ENCODE measurements at places on chromosomes 16 and 17.

GRCh38 chr17:55202896-55203295, 61.9 kb upstream of the HLF start:
- DNase-seq, result no peak

- no peak for DNase-seq
Observed at GRCh38 chr16:66426112-66427035, 721 bp upstream of the BEAN1 start.

GRCh38 chr16:57646388-57647039, 18.1 kb downstream of the ADGRG1 start:
- peak; percentile 48 for DNase-seq

DNA sequence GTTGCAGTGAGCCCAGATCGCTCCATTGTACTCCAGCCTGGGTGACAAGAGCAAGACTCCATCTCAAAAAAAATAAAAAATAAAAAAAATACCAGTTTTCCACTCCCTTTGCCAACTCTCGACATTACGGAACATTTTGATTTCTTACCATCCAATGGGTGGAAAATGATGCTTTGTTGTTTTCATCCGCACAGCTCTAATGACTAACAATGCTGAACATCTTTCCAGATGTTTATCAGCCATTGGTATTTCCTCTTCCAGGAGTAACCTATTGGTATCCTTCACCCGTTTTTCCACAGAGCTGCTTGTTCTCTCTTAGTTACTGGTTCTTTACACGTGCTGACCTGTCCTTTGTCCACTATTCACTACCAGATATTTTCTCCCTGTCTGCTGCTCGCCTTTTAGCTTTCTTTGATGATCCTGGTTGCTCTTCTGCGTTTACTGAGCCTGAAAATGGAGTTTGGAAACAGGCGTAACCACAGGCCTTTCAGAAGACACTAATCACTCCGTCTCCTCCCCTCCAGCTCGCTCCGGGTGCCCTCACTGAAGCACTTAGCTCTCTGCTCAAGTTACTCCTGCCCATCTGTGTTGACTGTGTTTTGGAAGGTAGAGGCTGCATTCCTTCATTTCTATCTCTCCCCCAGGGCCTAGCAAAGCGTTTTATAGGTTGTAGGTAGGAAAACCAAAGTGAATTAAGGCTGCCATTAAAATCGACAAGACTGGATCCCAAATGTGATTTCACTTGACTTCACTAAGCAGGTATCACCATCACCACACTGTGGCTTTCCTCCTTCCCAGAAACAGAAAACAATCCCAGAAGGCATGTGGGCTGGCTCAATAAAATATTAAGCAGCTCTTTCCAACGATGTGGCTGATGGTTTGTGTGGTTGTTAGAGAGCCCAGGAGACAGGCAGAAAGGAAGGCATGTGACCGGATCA, 8.9 kb downstream of the SHPK start:
- no peak for DNase-seq

GRCh38 chr16:66895999-66896398, 15.7 kb downstream of the PDP2 start:
- no peak for DNase-seq

DNA sequence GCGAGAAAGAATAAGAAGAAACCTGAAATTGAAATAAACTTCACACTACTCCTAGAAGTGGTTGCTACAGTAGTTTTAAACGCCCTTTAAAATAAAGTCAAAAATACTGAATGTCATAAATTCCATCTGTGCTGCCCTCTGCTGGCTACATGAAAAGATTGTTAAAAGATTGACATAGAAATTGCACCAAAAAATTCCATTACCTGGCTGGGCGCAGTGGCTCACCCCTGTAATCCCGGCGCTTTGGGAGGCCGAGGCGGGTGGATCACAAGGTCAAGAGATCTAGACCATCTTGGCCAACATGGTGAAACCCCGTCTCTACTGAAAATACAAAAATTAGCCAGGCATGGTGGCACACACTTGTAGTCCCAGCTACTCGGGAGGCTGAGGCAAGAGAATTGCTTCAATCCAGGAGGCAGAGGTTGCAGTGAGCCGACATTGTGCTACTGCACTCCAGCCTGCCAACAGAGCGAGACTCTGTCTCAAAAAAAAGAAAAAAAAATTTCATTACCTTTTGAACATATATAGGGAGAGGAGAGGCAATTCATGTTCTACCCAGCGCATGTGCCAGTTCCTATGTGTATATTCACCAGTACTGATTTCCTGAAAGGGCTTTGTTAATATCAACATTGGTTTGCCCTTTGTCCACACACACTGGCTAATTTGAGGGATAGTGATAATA, 36.5 kb downstream of the CYTH1 start:
- peak; percentile 65 for DNase-seq

DNA sequence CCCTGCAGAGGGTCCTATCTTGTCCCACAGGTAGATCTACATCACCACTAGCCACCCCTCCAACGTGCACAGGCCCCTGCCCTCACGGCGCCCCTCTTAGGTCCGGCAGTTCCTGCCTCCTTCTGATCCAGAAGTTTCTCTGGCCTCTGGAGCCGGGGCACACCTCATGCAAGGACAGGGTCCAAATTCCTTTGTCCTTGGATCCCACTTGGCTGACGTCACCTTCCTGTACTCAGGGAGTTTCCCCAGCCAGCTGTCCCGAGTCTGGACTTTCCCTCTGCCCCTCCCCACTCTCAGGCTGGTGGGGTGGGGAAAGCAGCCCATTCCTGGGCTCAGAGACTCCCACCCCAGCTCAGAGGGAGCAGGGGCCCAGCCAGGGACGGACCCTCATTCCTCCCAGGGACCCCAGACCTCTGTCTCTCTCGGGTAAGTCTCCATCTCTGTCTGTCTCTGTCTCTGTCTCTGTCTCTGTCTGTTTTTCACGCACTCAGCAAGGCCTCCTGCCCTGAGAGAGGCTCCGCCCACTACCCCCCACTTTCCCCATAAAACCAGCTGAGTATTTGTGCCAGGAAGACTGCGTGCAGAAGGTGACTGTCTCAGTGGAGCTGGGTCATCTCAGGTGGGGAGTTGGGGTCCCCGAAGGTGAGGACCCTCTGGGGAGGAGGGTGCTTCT, at the start of gene IL32:
TSS of gene IL32 (plus strand) at position 572 of the 673 bp plus-strand sequence. CDS start 172 bp downstream, outside the sequence.
- DNase-seq, result peak; percentile 86

DNA sequence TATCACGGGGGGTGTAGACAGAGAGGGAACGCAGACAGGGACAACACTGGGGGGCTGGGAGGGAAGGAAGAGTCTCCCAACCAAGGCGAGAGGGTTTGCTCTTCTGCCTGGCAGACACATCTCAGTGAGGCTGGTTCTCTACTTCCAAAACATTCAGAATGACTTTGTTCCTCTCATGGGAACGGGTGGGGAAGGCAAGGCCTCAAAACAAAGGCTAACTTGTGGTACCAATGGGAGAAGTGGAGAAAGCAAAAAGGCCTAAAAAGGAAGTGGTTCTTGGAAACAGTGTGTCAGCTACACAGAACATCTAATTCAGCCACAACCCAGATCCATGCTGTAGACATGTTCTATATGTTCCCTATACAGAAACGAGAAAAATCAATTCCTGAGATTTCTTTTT, 7.5 kb downstream of the FLOT2 start:
- no peak for DNase-seq

DNA sequence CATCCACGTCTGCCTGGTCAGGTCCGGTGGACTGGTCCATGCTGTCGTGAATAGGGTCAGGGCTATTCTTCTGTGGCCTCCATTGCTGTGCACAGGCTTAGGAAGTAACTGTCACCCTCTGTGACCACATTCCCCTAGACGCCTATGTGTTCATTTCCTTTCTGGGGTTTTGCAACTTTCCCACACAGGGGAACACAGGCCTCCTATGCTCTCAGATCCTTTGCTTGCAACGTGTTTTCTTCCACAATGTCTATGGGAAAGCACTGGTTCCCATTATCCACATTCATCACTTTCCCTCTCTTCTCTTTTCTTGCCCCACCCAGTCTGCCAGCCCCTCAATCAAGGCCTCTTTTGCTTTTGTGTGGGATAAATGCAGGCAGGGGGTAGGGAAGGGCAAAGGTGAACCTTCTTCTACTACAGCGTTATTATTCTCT, 43.2 kb upstream of the DNAJA2 start:
- peak; percentile 36 for DNase-seq

DNA sequence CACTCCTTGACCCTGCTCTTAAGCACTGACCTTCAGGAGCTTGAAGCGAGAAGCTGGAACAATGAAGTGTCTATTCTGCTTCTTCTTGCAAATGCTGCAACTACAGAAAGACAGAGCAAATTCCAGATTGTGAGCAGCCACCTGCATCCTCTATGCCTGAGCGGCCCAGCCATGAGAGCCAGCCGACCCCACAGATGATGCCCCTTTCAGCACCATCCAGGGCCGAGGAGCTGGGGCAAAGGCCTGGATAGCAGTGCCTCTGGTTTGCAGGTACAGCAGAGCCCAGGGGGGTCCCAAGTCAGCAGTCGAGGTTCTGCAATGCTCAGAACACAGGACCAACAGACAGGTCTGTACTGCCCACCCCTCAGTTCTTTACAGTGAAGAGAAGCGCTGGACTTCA, 4.7 kb downstream of the CENPV start:
- no peak for DNase-seq

- no peak for DNase-seq
Observed at GRCh38 chr16:10888320-10888937, 11.4 kb downstream of the CIITA start.

- DNase-seq, result no peak
Observed at GRCh38 chr16:69787883-69788282, 25.8 kb downstream of the WWP2 start.

DNA sequence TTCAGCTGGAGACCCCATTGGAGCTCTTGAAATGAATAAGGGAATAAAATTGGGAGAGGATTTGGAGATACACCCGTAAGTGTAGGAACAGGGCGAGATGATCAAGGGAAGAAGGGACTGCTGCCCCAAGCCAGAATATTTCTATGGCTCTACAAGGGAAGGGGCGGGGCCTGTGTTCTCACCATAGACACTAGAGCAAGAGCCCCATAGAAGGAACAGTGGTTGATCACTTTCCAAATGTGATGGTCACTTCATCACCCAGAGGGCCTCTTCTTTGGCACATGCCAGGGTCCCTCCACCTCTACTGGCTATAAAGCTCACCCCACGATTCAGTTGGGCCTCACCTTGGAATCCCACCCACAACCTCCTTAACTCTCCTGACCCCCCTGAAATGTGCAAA, 25.0 kb downstream of the GPRC5B start:
- DNase-seq, result no peak

DNA sequence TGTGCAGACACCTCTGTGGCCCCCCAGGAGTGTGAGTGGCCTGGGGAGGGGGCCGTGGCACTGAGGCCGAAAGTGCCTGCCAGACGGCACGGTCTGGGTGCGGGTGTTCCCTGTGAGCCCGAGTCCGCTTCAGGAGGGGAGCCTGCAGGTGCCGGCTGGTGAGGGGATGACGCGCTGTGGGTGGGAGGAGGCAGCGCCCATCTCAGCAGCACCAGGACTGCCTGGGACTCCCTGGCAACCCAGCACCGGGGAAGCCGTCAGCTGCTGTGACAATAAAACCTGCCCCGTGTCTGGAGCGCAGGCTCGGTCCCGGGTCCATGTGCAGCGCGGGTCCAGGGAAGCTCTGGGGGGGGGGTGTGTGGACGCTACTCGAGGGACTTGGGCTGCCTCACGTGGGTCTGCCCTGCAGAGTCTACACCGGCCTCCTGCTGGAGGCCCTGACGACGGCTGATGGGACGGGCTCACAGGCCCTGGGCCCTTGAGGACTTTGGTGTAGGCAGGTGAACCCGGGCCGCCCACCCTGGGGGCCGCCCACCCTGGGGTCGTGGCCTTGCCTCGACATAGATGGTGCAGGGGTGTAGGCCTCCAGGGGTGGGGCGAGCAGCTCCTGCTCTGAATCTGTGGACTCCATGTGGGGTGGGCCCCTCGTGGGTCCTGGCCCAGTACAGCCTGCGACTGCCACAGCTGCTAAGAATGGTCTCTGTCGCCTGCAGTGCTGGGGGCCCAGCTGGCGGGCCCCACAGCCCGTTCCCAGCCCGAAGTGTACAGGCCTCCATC, 5.9 kb upstream of the RAB40C start:
- DNase-seq, result no peak

- no peak for DNase-seq
Observed at GRCh38 chr16:70410734-70411133, 28.2 kb downstream of the ST3GAL2 start.

DNA sequence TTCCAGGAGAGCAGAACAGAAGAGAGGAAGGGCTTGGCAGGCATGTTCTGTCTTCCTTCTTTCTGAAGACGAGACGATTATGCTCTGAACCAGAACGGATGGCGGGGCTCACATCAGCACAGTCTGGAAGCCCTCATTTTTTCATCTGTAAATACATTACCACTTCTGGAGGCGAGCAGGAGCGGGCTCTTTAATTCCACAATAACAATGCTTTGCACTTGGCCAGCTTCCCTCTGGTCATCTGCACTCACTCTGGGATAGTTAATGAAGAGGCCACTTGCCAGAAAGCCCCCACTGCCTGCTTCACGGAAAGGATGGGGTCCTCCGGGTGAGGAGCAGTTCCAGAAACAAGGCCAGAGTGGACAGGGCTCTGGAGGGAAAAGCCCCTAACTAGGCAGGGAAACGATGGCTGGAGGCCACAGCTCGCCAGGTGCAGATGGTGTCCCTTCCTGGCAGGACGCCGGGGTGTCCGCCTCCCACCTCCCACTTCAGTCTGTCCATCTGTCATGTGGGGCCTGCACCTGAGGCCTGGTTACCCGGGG, 13.1 kb upstream of the BCAR1 start:
- DNase-seq, result no peak

DNA sequence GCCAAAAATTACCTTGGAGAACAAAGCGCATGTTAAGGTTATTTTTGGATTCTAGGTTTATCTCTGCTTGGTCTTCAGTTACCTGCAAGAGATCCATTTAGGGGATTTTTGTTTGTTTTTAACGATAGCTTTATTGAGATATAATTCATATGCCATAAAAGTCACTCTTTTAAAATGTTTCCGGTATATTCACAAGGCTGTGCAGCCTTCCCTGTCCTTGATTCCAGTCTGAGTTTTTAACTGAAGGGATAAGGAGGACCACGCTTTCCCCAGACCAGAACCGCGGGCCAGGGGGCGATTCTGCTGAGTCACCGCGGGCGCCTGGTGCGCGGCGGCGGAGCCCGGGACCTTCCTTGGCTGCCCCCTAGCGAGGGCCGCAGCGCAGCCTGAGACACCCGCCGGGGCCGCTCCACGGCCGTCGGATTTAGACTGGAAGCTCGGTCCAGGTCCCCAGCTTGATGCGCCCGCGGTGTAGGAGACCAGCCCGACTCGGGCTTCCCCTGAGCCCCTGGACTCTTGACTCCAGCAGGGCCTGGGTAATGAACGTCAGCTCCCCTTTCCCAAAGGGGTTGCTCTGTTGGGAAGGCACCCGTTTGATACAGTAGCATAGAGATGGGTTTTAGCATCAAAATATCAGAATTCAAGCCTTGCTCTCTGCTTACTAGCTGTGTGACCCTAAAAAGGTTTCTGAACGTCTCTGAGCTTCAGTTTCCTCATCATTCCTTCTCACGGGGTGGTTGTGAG, 50.0 kb upstream of the STH start:
- DNase-seq, result peak; percentile 45

DNA sequence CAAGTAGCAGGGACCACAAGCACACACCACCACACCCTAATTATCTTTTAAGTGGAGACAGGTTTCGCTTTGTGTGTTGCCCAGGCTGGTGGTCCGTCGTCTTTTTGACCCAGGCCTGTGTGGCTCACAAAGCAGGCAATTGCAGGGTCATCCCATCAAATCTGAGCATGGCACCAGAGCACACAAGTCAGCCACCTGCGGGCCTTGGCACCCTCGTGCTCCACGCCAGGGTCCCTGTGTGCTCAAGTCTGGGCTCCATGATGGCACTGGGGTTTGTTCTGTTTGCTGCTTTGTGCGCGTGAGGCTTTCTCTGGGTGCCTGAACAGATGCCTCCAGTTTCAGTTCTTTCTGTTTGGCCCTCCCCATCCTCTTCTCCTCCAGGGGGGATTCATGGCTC, 2.4 kb upstream of the CAPN15 start:
- DNase-seq, result no peak

- DNase-seq, result peak; percentile 52
Observed at GRCh38 chr16:30947859-30948666, 805 bp upstream of the ORAI3 start.
